ENCODE measurements at places on chromosomes 7 and 10.

DNA sequence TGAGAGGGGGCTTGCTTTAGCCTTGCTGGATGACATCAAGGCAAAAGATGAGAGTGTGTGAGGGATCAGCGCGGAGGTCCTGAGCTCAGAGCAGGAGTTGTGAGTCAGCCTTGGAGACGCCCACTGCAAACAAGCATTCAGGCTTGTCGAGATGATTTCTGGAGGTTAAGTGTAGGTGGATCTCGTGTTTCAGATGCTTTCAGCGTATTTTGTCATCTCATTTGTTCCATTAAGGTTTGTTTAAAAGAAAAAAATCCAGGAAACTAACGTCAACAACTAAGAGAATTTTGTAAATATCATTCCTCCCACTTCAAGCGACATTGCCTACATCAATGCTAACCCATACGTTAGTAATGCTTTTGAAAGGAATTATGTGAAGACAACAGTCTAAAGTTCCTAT lies 715.4 kb upstream of the NRP1 start:
- DNase-seq, result no peak

- DNase-seq, result no peak
Observed at GRCh38 chr10:132305654-132306342, 2.0 kb downstream of the STK32C start.

- DNase-seq, result no peak
Observed at GRCh38 chr10:34612446-34612845, 202.7 kb downstream of the PARD3 start.

GRCh38 chr7:19648791-19649190 lies 60.0 kb downstream of the POLR1F start:
- DNase-seq, result no peak

DNA sequence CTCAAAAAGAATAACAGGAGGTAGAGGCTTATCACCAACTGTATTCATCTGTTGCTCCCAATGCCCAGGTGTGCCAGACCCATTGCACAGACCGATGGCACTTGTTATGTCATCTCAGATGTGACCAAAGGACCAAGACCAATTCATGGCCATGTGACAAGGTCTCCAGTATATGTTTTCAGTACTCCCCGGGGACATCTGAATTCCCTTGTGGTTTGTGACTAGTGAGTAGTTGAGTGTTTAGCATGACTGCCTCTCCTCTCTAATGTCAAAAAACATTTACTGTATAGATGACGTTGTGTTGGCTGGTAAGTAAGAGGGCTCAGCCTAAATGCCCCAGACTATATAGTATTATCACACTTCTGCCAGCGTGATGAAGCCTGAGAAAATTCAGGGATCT lies 202.1 kb upstream of the SMIM30 start:
- no peak for DNase-seq

- DNase-seq, result no peak
Observed at GRCh38 chr10:123183724-123184123, 29.5 kb downstream of the BUB3 start.
